ENCODE measurements at places on chromosomes 6 and 20. TPM values are rescaled to one million over a fixed set of nuclear protein-coding genes. Genes with fewer than 3 reads are reported as not detected.

- no peak for DNase-seq
Measured at GRCh38 chr6:149111556-149112115, 205.9 kb upstream of the TAB2 start.

- DNase-seq = no peak
Measured at GRCh38 chr20:19779634-19780033, 21.6 kb downstream of the RIN2 start.

ID4 gene
- total RNA-seq = 29.2 TPM

GRCh38 chr6:143806282-143807102 lies 36.6 kb upstream of the LTV1 start:
- no peak for DNase-seq

SLC52A3 gene
- not detected for total RNA-seq

GRCh38 chr20:36519944-36520343 lies 21.4 kb upstream of the MYL9 start:
- no peak for DNase-seq

NNAT gene
- not detected for total RNA-seq

DNA sequence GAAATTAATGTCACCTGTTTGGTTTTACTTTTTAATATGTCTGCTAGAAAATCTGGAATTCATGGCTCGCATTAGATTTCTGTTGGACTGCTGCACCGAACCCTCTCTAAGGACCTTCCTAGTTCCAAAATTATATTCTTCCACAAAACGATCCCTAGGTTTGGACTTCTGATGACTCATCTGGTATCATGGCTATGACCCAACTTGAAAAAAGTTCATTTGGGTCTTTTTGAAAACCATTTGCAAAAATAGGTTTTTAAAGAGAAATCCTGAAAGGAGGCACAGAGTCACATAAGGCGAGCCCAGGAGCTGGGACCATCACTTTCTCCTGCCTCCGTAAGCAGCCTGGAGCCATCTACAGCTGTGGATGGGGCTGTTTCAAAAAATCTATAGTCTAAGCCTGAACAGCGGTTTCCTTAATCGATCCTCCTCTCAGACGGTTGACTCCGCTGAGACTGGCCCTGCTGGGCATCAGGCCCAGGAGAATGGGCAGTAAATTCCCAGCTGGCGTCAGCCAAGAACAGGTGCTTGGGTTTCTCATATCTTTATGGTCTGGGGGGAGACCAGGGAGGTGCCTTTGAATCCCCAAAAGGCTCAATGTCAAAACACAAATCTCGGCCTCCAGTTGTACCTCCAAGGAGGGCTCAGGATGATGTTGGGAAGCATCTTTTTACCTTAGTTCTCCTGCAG lies 44.6 kb downstream of the SLC24A3 start:
- DNase-seq = no peak

DNA sequence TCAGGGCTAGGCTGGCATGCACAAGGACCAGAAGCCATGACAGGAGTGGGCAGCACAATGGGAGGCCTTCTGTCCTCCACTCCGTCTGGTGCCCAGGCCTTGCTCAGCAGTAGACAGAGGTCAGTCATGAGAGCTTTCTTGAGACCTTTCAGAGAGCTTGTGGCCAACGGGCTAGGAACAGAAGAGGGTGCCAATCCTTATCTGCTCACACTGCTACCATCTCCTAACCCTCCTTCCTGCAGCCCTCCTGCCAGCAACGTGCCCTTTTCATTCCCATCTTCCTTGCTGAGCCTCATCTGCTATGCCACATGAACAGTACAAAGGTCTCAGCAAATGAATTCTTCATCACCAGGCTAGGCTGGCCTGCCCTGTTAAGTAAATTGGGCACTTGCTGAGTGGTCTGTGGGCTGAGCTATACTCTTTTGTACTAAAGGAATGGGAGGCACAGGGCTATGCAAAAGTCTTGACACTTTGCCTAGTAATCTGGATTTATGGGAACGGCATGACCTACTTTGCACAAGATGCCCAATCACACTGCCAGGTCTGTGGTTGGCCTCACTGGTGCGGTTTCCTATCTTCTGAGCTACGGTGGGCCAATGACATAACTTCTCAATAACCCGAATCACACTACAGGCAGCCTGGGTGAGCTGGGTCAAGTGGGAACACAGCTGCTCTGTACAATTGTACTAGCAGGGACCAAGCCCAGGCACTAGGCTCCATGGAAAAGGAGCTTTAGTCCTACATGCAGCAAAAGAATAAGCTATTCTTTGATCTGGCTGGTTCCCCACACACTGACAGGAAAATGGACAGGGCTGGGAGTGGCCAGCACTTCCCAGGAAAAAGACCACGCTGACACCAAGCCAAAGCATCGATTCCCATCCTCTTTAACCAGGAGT lies 47.8 kb downstream of the ELOVL5 start:
- no peak for DNase-seq

DNA sequence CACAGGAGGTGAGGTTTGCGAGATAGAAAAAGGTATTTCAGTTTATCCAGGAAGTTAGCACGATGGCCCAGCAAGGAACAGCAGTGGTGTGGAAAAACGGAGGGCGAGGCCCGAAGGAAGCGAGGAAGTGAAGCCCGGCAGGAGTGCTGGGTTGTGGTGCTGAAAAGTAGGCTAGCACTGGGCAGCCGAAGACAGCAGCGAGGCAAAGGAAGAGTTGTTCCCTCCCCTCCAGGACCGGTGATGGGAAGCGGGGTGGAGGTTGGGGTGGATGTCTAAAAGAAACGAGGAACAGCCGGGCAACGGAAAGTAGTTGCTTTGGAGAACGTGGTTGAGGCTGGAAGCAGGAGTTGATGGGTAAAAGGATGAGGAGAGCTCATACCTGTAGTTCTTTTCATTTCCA lies 1.4 kb downstream of the METTL24 start:
- no peak for DNase-seq

GRCh38 chr6:44036196-44036595 lies 91.1 kb downstream of the MRPL14 start:
- no peak for DNase-seq

FAM83D gene
- 76.7 TPM for total RNA-seq

DNA sequence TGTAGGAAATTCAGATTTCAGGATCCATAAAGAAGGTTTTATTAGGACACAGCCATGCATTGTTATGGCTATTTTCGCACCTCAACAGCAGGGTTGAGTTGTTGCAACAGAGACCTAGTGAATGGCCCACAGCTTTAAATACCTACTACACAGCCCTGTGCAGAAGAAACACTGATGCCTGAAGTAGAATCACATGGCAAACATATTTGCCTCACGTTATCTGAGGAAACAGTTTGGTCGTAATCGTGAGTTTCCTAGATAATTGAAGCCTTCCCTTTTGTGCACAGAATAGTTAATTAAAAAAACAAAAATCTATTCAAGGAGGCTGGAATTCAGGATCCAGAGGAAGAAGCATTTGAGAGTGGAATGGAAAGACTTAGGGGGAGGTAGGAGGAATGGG lies 55.1 kb downstream of the GCNT2 start:
- no peak for DNase-seq

All from neural progenitor cell (in vitro differentiated cells).